RPMI7951 (cell line): ENCODE measurements at places on chromosomes 11 and 22. TPM values are rescaled to one million over a fixed set of nuclear protein-coding genes. Genes with fewer than 3 reads are reported as not detected.

DNA sequence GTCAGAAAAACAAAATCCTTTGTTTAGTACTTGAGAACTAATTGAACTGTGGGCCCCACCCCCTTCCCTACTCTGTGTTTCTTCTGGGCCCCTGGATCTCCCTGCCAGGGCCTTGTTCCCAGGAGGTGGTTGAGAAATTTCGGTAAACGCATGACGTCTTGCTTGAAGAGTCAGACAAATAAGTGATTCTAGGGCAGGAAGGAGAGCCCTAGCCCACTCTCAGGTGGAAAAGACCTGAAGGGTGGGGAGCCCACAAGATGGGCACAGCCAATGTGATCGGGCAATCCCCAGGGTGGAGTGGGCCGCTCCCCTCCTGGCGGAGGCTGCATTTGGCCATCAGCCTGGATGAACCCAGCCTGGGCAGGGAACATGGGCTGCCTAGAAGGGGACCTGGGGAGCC, 16.8 kb upstream of the P2RY2 start:
- no peak for DNase-seq

GRCh38 chr11:120271672-120272071, 31.7 kb downstream of the POU2F3 start:
- no peak for DNase-seq

- peak; percentile 27 for DNase-seq
Measured at GRCh38 chr11:57279116-57279515, 42.1 kb upstream of the APLNR start.

DNA sequence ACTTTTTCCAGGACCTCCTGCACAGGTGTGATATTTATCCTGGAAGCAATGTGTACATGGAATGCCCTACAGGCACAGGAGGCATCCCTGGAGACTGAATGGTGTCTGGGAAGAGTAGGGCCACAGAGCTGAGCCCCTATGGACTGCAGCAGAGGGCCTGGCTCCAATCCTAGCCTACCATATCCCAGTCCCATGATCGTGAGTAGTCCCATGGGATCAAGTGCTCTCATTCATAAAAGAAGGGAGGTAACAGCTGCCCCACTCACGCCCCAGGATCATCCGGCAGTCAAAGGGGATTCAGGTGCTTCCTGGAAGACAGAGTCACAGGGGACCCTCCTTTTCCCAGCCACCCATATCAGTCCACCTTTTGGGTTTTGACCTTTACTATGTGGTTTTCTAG, 24.0 kb downstream of the ANKK1 start:
- DNase-seq: no peak

Gene C11orf87
- total RNA-seq: not detected in 2 replicates

GRCh38 chr22:41563051-41563711, 2.4 kb downstream of the CSDC2 start:
- peak; percentile 85 for DNase-seq

Gene OR52E8
- not detected in 2 replicates for total RNA-seq

DNA sequence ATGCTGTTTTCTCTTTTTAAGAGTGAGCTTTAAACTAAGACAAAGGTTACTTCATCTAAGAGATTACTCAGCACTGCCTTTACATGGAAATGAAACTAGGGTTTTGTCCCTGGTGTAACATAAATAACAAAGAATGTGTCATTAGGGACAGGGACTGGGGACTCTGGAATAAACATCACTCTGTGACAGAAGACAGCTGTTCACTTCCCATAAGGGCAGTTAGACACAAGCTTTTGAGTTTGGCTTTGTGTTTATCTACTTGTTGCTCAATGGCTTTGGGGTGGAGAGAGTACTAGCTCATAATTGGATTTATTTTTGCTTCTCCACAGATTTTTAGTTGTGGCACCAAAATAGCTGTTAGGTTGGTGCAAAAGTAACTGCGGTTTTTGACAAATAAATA, 154.5 kb downstream of the OR4C45 start:
- DNase-seq: no peak

Gene SCGB1D2
- not detected in 2 replicates for total RNA-seq

Gene ELMOD1
- 0.12 and 0.20 TPM in 2 replicates for total RNA-seq

Gene CDKN1C
- total RNA-seq: 0.39 and 1.2 TPM in 2 replicates
